ENCODE measurements at places on chromosomes 2 and 18.

DNA sequence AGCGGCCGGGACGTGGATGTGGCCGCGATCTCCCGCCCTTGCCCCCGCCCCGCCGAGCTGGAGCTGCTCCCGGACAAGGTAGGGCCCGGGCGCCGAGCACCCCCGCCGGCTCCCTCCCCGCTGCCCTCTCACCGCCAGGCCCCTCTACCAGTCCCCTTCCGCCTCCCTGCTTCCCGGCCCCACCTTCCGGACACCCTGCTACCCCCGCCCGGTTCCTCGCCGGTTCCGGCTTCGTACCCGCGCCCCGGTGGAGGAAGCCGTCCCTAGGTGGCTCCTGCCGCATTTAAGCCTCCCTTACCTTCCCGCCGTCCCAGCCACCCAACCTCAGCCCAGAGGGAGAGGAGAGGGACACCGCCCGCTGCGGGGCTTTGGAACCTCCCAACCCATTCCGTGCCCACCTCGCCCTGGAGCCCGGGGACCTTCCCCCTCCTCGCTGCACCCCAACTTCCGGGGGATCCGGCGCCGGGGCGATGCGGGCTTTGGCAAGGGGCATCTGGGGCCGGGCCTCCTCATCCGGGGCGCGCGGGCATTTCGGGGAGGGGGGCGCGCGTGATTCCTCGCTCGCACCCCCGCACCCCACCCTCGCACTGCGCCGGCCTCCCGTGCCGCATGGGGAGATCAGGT, 475 bp downstream of the B3GNT2 start:
- DNase-seq: peak; percentile 48

GRCh38 chr2:191115804-191116203, 35.0 kb downstream of the STAT4 start:
- no peak for DNase-seq

DNA sequence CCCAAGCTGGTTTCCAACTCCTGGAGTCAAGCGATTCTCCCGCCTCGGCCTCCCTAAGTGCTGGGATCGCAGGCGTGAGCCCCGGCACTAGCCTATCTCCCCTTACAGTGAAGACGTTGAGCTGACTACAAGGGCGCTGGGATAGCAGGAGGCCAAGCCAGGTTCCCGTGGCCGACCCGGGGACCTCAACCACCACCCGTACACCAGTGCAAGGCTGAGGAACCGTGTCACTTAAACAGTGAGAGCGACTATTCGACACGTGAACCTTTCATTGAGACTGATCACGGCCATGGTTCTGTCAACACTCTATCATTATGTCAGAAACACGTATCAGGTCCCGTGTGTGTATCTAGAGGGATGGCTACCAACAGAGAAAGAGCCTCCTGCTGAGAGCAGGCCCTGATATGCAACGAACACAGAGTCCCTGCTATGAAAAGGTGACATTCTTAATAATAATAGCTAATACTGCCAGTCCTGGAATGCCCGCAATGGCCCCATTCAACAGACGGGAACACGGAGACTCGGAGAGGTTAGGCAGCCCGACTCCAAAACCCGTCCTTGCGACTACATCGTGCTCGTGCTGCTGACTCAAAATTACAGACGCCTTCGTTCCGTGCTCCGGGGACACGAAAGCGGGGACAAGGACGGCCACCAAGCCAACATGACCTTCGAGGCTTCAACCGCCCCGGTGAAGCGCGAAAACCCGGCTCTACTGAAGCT, 833 bp downstream of the AFG3L2 start:
- no peak for DNase-seq

GRCh38 chr2:187502467-187502866, 51.8 kb downstream of the TFPI start:
- DNase-seq: no peak

GRCh38 chr2:150630587-150631235, 143.2 kb upstream of the RND3 start:
- DNase-seq: no peak
